ENCODE measurements at places on chromosomes 11 and 22.
A peak's percentile ranks its signal among the peaks of the same experiment; 100 is the strongest.

- DNase-seq, result no peak
Observed at GRCh38 chr22:46593211-46593681, 26.9 kb upstream of the GRAMD4 start.

- DNase-seq, result no peak
Observed at GRCh38 chr11:115919341-115920091, 415.3 kb upstream of the CADM1 start.

GRCh38 chr22:50209893-50210292 lies 9.1 kb downstream of the SELENOO start:
- peak; percentile 74 for DNase-seq

DNA sequence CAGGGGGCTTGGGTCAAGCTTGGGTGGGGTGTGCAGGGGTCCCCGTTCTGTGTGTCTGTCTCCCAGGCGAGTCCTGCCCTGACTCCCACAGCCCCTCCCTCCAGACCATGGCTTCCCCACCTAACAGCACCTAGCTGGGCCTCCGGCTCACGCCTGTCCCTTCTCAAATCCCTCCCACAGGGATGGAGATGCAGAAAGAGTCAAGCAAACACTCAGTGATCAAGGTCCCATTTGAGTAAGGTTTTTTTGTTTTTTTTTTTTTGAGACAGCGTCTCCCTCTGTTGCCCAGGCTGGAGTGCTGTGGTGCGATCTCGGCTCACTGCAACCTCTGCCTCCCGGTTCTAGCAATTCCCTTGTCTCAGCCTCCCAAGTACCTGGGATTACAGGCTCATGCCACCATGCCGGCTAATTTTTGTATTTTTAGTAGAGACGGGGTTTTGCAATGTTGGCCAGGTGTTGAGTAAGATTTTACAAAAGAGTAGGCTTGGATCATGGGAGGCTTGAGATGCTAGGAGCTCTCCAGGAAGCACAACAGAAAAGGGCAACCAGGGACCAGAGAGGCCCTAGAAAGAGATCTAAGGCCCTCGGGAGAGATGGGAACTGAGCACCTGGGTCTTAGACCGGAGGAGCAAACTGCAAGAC lies 5.7 kb downstream of the APOBEC3D start:
- DNase-seq, result no peak

GRCh38 chr11:94472916-94473799 lies 20.5 kb downstream of the MRE11 start:
- peak; percentile 24 for DNase-seq

DNA sequence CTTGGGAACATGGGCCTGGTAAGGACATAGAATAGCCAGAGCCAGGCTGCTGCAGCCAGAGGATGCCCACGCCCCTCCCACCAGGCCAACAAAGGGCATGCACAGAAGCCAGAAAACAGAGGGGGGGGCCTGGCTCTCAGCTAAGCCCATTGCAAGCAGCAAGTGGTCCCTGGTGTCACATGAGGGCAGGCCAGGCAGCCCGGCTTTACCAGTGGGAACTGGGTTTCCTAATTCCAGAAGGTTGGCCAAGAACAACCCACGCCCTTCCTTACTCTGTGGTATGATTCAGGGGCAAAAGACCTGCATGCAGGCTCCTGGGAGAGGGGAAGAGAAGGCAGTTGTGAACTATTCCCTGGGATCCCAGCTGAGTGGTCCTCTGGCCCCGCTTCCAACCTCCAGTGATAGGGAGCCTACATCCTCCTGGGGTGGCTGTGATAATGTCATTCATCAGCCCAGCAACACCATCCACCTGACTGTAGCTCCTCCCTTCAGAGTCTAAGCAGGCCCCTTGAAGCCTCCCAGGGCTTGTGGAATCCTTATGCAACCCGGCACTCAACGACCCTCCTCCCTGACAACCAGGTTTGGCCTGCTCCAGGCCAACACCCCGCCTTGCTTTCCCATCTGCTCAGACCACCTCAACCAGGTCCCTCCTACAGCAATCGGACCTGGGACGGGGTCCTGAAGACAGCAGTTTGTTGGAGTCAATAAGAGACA lies 62.1 kb upstream of the LMO1 start:
- no peak for DNase-seq

GRCh38 chr22:49886346-49887063 lies 31.7 kb downstream of the ALG12 start:
- no peak for DNase-seq

DNA sequence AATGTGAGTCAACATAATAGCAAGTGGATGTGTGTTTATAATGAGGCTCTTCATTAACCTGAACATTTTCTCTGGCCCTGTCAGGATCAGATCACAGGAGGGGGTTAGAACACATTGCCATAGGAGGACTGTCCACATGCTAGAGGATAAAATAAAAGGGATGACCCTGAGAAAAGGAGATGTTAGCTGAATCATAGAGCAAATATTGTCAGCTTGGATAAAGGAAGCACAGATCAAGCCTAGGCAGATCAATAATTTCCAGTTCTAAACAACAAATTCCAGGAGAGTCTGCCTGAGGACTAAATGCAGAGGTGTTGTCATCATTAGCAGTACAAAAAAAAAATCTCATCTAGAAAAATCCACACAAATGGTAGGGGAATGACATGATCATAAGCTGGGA lies 337.9 kb downstream of the LRRC4C start:
- DNase-seq, result no peak

GRCh38 chr11:65206901-65207300 lies 25.2 kb downstream of the CAPN1 start:
- no peak for DNase-seq

DNA sequence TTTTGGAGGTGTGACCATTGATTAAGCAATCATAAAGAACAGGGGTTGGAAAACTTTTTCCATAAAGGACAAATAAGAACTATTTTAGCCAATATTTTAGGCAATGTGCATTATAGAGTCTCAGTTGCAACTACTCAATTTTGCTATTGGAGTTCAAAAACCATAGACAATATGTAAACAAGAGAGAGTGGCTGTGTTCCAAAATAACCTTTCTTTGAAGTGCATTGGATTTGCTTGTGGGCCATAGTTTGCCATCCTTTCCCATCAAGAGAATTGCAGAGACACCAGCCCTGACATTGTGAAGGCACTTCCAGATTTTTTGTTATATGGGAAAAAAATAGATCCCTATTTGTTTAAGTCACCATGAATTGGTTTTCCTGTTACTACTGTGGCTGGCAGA lies 63.3 kb upstream of the LARGE1 start:
- DNase-seq, result no peak

- DNase-seq, result no peak
Observed at GRCh38 chr11:57178334-57178733, 3.4 kb upstream of the LRRC55 start.

- no peak for DNase-seq
Observed at GRCh38 chr11:1672613-1673350, 24.2 kb upstream of the KRTAP5-6 start.

- DNase-seq, result no peak
Observed at GRCh38 chr11:40508303-40508702, 951.1 kb downstream of the LRRC4C start.

DNA sequence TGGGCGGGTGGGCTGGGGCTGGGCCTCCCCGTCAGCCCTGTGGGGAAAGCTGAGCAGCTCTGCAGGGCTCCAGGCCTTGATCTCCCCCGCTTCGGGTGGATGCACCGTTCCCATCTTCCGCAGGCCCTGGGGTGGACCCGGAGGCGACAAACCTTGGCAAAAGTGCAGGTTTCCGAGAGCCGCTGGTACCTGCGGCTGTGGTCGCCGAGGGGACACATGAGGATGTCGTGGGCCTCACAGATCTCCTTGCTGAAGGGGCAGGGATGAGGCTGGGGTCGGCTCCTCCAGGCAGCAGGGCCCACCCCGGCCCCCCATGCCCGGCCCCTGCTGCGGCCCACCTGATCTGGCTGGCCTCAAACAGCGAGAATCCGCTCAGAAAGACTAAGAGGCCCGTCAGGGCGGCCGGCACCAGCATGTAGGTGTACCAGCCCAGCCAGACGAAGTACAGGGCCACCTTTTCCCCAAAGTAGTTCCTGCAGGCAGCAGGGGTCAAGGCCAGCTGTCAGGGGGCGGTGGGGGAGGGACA lies 11.8 kb downstream of the ANO9 start:
- no peak for DNase-seq

DNA sequence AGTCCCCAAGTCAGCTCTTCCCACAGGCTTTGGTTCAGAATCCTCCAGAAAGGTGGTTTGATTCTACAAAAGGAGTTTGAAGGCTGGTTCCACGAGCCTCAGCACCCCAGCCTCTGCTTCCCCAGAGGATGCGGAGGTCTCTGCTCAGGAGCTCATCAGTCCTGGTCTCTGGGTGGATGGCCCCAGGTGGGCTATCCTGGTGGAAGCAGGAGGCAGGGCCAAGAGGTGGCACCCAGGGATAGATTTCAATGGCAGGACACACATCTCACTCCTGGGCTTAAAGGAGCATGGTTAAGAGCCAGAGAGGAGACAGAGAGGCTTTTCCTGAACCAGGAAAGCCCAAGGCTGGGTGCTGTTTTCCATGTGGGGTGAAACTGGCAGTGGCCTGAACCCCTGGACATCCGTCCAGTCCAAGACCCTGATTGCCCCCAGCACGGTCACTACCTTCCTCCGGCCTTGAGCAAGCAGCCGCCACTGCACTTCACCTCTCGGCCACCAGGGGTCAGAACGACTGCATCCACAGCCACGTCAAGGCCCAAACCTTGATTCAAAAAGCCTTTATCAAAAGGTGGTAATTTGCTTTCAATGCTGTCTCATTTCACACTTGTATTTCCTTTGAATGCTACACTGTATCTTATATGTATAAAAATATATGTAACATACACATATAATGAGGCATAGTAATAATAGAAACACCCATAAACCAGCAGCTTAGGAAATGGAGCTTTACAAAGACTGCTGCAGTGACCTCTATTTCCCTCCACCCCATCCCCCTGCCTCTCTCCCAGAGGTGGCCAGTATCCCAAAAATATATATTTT lies 19.3 kb upstream of the FXYD2 start:
- DNase-seq, result peak; percentile 85

DNA sequence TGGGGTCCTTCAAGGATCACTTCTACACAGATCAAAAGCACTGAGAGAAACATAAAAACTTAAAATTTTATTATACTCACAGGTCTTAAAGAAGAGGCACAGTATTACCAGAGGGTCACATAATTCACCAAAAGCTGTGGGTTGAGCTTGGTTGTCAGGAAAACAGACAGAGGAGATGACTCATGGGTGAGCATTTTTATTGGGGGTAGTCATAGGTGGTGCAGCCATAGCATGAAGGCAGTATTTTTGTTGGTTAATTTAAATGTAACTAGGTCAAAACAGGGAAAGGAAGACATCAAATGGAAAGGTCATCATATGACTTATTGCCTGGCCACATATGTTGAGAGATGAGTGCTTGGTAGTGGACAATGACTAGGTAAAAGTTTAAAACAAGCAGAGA lies 24.2 kb downstream of the OR5B17 start:
- no peak for DNase-seq

- DNase-seq, result no peak
Observed at GRCh38 chr11:19472679-19473078, 231.9 kb upstream of the E2F8 start.

GRCh38 chr11:95545116-95545875 lies 244.3 kb downstream of the FAM76B start:
- DNase-seq, result no peak

DNA sequence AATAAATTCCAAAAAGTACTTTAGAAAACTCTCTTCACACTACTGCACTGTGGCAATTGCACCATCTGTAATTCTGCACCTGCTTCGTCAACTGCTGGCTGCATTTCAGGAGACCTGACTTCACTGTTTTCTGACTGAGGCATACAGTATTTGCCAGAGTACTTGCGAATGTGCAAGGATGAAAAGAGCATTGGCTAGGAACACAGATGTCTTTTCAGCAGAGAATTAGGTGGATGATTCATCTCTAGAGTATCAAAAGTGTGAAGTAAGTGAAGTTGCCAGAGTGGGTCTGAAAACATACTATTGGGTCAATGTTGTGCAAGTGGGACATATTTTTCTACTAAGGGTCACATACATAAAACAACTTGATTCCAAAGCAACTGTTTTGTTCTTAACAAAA lies 427.5 kb upstream of the CCDC90B start:
- no peak for DNase-seq

DNA sequence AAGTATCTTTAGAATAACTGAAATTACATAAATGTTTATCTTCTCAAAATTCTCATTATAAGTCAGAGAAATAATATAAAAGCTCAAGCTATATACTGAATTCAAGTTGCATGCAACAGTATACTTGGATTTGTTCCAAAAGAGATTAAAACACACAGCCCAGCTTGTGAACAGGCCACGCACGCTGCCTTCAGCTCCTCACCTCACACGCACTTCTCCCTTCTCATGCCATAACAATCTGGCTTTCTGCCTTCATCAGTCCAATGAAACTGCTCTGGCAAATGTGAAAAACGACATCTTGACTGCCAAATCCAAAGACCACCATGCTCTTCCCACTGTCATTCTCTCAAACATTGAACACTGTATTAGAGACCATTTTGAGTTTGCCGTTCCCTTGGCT lies 22.1 kb downstream of the ATP6V1E1 start:
- DNase-seq, result no peak

GRCh38 chr22:37062376-37062675 lies 10.8 kb downstream of the KCTD17 start:
- DNase-seq, result no peak

DNA sequence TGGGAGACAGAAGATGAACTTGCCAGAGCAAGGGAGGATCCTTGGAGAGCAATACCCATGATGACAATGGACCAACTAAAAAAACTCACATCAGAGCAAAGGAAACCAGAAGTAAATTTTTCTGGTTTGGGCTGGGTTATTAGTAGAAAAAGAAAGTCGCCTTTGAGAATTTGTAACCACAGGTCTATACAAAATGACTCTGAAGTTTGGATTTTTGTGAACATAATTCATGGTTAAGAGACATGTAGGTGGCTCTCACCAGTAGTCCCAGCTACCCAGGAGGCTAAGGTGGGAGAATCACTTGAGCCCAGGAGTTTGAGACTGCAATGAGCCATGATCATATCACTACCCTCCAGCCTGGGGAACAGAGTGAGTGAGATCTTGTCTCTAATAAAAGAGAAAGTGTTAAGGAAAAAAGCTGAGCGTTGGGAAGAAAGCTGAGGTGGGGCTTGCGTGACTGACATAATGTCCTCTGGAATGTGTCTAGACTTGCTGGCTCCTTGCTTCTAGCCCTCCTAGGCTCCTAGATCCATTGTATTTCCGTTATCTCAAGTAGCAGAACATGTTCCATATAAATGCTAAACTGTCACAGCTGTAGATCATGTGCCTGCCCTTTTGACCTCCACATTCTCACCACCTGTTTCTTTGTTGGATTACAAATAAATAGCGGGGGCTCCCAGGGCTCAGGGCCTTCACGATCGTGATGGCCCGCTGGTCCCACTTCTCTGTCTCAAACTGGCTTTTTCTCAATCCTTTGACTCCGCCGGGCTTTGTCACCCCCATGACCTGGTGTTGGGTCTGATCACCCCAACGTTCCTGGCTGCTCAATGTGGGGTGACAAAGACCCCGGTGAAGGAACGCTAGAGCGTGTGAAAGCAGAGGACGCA lies 56.2 kb upstream of the SC5D start:
- no peak for DNase-seq

DNA sequence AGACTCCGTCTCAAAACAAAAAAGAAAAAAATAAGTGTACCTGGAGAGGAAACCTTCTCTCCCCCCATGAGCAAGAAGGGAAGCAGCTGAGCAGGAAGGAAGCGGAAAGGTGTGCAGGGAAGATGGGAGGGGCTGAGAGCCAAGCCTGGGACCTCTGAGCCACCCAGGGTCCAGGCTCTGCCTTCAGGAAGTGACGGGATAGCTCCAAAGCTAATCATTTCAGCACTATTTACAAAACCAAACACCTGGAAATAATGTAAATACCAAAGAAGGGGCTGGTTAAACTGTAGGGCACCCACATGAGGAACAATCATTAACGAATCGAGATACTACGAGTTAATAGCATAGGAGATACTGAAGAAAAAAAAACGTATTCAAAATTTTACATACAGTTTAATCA lies 27.9 kb downstream of the ARRB1 start:
- DNase-seq, result no peak
